ENCODE measurements at places on chromosomes 1 and 21.

GRCh38 chr1:9211291-9211811 lies 23.2 kb upstream of the H6PD start:
- DNase-seq: peak; percentile 82

DNA sequence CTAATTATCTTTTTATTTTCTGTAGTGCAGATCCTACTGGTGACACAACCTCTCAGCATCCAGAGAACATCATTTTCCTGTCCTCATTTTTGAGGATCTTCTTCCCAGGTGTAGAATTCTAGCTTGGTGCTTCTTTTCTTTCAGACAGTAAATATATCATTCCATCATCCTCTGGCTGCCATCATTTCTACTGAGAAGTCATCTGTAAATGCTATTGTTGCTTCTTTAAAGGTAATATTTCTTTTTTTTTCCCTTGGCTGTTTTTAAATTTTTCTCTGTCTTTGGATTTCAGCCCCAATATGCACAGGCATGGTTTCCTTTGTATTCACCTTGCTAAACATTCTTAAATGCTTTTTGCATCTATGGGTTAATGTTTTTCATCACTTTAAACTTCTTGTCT lies 3.3 kb upstream of the KRTAP10-9 start:
- no peak for DNase-seq

GRCh38 chr1:116277840-116278540 lies 95.1 kb upstream of the ATP1A1 start:
- DNase-seq: no peak

- no peak for DNase-seq
Measured at GRCh38 chr1:4146614-4147013, 246.5 kb upstream of the C1orf174 start.

GRCh38 chr1:32521165-32521564 lies 18.1 kb upstream of the ZBTB8A start:
- DNase-seq: no peak

- no peak for DNase-seq
Measured at GRCh38 chr1:117029685-117030084, 28.1 kb downstream of the CD101 start.

- DNase-seq: no peak
Measured at GRCh38 chr1:236025836-236026235, 39.1 kb downstream of the NID1 start.

DNA sequence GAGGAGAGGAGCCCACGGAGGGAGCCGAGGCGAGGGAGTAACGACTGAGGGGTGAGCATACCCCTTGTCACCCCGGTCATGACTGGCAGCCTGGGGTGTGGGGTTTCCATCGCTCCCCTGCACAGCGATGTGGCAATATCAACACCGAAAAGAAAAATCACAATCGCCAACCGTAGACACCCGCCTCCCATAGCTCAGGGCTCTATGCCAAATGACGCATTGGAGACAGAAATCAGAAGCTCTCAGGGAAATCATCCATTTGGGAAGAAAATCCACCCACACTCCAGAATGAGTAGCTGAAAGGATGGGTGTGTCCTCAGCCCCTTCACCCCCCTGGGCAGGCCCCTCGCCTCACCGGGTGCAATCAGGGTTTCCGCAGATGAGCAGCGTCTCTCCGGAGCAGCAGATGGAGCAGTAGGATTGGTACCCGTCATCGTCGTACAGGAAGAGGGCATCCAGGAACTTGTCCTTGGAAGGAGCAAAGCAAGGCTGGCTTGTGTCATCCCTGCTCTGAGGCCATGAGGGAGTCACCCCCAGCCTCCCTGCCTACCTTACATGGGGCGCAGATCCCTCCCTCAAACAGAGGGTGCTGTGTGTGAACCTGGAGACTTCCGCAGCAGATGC lies 2.5 kb downstream of the DNMT3L start:
- no peak for DNase-seq

- DNase-seq: no peak
Measured at GRCh38 chr1:228010921-228011320, 4.1 kb downstream of the WNT3A start.

DNA sequence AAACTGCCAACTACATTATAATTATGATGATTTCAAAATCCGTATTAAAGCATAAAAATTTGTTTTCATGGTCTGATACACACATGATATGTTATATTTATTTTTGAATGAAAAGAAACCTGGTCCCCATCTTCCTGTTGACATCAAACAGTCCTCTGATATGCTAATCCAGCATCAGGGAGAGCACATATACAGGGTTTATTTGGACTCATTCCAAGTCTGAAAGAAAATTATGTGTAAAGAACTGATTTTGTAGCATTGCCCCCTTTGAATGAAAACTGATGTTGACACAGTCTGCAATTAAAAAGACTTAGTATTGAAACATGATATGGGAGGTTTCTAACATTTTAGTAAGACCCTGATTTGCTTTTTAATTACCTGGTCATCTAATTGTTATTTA lies 119.4 kb downstream of the NEK7 start:
- no peak for DNase-seq
